Midbrain (tissue), 1 donor: ENCODE measurements at places on chromosomes 3 and 15.

DNA sequence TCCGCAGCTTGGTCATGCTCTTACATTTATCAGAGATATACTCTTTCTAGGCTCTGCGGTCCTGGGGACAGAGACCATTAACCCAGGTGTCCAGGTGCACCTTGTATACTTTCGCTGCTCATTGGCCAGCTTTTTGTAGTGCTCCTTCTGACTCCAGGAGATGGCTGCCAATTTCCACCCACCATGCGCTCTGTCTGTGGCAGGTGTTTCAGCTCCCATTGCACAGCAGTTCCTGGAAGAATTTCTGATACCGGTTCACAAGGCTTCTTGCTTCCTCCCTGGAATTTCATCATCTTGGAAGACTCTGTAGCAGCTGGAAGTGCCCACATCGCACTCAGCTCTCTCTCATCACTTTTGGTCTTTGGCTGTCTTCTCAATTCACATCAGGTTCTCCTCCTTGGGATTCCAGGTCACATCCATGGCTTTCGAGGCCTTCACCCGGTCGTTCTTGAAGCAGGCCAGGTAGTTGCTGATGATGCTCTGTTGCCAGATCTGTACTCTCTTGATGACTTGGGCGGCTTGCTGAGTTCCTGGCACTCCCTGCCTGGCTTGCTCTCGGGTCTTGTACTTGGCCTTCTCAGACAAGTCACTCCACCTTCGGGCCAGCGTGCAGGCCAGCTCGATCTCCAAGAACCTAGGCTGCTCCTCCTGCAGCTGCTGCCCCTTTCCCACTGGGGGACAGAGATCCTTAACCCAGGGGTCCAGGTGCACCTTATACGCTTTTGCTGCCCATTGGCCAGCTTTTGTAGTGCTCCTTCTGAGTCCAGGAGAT, 41.1 kb upstream of the ARL8B start:
- DNase-seq = no peak

GRCh38 chr3:133077688-133078087, 39.5 kb downstream of the TMEM108 start:
- no peak for DNase-seq

DNA sequence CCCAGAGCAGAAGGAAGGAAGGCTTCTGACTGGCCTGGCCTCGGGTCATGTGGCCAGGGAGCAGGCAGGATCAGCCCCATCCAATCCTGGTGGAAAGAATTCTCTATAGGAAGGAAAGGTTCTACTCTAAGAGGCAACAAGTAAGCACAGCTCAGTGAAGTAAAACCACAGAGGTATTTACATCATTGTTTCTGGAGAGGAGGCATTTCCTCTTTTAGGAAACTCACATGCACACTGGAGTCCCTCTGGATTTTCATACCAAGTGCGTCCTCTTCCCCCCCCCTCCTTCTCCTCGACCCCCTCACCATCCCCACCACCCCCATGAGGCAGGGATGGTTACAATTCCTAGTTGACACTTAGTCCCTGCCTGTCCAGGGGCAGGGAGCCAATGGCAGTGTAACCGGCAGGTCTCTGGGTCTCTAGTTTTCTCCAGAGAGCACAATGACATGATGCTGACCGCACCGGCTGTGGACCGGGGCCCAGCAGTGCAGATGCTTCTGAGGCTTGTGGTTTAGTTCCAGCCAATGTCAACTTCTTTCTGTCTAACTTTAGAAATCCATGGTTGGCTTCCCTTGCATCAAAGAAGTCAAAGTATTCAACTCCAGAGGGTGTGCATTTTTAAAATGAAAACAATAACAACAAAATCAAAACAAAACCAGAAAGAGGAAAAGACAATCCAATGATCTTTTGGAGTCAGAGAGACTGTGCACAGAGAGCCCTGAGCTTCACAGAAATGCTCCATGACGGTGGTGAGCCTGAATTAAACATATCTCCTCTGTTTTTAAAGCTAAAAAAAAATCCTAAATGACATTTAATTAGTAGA, 230.3 kb upstream of the TLE3 start:
- peak; percentile 21 for DNase-seq

DNA sequence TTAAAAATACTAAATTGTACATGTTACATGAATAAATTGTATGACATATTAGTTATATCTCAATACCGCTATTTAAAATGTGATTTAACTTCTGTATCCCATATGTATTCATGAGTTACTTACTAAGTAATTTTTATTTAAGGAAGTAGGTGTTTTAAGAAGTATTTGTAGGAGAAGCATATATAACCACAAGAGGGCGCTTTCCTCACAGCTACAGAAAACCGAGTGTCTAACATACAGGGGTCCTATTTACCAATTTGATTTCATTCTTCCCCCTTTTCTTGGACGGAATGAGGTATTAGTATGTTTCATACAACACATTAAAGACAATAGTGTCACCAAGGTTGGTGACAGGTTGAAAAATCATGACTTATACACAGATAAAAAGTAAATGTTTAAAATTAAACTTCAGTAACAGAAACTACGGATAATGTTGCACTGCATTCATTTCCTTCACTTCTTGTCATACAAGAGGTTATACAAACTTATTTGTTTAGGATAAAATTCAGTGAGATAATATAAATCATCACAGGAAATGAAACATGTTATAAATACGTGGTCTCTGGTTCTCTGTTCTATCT, 253.6 kb downstream of the MAGI1 start:
- DNase-seq = peak; percentile 77

DNA sequence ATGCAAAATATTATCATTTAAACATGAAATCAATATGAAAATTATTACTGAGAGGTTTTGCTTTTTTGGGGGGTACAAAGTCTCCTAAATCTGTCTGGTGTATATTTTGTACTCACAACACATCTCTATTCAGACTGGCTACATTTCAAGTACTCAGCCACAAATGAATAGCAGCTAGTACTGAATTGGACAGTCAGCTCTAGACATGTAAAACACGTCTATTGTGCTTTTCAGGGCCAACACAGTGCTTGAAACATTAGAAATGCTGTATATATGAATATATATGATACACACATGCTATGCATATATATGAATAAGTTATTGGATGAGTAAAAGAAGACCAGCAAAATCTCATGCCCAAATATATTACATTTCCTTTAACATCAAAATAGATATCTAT, 103.8 kb upstream of the CFAP20DC start:
- DNase-seq = peak; percentile 0

DNA sequence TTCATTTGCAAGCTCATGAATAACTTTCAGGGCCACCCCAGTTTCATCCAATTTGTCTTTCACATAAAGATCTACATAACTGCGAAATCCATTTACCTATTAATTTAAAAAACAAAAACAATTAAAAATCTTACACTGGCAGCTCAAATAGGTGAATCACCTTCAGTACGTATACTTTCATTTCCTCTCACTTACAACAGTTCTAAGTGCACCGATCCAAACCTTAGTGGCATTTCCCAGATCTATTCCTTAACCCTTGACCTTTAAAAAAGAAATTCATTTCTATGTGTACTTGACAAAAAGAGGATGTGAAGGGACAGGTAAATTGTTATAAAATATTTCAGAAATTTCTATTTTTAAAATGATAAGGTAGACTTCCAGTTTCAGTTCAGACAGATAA, 30.8 kb downstream of the TOP2B start:
- DNase-seq = no peak

DNA sequence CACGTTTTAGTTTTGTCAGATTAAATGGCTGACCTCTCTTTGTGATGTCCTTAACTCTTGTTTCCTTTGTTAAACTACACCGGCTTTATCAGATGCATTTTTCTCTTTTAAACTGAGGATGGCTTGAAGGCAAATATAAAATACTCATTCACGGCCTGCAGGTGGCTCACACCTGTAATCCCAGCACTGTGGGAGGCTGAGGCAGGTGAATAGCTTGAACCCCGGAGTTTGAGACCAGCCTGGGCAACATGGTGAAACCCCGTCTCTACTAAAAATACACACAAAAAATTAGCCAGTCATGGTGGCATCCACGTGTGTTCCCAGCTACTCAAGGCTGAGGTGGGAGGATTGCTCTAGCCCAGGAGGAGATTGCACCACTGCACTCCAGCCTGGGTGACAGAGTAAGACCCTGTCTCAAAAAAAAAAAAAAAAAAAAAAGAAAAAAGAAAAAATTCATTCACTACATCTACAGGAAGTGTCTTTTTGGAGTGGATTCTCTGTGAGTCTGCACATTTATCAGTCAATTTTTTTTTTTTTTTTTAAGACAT, 34.7 kb upstream of the SACM1L start:
- DNase-seq = no peak

GRCh38 chr15:51096976-51097375, 2.3 kb upstream of the TNFAIP8L3 start:
- DNase-seq = no peak

DNA sequence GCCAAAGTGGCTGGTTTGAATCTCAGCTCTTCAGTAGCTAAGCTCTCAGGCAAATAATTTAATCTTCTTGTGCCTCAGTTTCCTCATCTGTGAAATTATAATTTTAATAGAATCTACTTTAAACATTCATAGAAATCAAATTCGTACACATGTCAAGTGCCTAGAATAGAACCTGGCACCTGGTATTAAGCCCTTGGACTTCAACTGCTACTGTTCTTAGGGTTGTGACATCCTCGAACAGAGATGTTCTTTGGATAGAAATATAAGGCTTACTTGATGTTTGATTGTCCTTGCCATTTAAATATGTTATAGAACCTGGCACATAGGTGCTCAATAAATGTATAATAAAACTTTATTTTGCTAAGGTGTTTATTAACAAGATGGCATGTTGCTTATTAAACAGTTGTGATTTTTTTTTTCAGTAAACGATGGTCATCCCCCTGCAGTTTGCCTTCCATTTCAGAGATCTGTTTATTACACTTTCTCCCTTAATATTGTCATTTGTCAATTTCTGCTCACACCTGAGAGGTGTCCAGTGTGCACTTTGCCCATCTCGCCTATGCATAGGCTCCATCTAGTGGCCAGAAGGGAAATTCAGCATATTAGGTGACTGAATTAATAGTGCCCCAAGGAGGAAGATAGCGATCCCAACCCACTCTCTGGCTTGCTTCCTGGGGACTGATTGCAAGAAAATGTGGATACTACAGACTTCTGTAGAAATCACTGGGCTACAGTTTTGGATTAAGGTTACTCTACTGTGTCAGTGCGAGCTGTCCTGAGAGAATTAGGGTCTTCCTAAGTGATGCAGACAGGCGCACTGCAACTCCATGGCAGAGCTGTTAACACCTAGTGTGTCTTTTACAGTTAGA, 10.7 kb downstream of the IGF1R start:
- peak; percentile 48 for DNase-seq

- no peak for DNase-seq
Measured at GRCh38 chr3:44058868-44059203, 182.8 kb upstream of the TOPAZ1 start.

DNA sequence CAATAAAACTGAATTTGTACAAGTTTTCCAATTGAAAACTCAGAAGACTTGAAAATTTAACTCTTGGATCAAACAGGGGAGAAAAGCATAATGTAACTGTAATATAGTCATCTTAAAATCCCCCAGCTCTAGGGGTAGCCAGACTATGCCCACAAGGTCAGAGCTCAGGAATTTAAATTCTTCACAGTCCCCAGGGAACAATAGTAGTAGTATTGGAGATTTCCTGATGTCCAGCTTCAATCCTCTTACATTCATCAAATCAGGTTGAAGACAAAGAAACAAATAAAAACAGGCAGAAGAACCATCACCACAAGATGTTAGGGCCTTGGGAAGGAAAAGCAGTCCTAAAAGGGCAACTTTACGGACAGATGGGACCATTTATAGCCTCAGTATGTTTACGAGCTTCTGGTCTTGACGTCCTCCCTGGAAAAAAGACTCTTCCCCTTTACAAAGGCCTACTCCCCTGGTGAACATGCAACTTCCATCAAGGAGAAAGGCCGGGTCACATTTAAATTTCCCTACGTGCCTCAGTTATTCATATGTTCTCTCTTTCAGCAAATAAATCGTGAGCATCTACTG, 96.8 kb downstream of the PLCH1 start:
- no peak for DNase-seq

DNA sequence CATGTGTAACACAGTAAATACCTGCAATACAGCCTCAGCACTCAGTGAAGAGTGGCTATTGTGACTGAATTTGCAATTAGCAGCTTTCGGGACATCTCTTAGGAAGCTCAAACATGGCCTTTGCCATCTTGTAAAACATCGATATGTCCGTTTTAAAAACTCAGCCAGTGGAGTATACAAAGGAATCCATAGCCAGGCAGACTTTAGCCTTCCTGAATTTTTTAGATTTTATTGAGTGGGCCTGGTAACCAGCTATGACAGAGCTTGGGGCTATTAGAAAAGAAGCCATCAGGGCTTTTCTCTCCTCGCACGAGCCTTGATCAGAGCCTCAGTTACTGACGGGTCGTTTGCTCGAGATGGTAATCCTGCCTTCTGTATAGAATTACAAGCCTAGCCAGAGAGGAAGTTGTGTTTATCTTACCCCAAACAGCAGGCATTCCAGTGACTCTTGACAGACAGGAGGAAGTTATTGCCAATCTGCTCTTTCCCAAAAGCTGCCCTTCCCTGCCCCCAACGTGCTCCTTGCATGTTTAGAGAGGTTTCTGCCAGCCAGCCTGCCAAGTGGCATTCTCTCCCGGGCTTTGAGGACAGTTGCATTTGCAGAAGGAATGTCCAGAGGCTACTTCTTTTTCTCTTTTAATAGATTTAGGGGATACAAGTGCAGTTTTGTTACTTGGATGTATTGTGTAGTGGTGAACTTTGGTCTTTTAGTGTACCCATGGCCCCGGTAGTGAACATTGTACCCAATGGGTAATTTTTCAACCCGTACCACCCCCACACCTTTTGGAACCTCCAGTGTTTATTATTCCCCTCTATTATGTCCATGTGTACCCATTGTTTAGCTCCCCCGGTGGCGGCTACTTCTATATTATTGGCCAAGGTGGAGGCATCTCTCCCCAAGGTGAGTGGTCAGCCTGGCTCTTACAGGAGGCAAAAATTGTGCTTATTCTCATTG, 40.6 kb downstream of the ITPR1 start:
- no peak for DNase-seq

DNA sequence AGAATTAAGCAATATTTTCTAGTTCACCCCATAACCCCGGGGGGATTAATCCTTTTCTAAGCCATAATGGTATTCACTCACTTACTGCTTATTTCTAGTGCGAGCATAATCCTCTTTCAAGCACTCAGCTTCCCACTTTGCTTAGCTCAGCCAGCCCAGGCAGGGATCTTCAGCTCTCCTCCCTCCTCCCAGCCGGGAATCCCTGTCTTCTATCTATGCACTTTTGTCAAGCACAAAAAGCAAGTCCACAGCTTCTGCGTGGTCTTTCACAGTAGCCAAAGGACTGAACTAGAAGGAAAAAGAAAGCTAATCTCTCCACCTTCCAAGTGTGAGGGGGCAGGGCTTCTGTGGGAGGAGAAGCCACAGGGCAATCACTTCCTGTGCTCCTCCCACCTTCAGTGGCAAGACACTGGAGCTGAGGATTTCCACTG, 62.8 kb downstream of the PEX5L start:
- DNase-seq = peak; percentile 72

DNA sequence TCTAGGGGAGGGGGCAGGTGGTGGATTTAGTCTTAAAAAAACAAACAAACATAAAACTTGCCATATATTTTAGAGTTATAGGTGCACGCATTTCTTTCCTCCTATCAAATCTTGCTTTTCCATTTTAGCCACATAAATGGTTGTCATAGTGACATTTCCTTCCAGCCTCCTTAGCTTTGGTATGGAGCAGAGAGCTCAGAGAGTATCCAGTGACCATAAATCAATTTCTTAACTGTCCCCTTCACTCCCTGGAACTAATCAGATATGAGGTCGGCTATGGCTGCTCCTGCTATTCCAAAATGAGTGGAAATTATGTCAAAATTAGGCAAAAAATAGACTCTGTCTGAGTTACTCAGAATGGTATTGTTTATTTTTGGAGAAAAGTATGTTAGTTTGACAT, 164.5 kb downstream of the EBLN2 start:
- DNase-seq = no peak

- no peak for DNase-seq
Measured at GRCh38 chr3:51283421-51283820, 101.7 kb upstream of the MANF start.
